Epithelial cell of proximal tubule (primary cell): ENCODE measurements at places on chromosomes 2 and 18.

DNA sequence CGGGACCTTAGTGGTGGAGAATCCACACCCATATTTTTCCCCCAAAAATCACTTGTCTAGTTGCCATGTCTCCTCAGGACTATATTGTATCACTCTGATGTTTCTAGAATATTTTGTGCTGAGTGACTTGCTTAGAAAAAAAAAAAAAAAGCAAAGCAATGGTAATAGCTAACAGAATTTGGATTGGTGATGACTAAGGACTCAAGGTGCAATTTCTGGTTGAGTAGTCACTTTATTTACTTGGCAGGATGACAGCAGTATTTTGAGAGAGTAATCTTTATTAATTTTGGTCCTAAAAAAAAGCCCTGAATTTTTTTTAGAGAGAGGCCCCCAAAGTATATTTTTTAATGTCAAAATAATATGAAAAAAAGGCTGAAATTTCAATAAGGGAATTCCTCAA, 32.8 kb upstream of the MYO3B start:
- DNase-seq = no peak

DNA sequence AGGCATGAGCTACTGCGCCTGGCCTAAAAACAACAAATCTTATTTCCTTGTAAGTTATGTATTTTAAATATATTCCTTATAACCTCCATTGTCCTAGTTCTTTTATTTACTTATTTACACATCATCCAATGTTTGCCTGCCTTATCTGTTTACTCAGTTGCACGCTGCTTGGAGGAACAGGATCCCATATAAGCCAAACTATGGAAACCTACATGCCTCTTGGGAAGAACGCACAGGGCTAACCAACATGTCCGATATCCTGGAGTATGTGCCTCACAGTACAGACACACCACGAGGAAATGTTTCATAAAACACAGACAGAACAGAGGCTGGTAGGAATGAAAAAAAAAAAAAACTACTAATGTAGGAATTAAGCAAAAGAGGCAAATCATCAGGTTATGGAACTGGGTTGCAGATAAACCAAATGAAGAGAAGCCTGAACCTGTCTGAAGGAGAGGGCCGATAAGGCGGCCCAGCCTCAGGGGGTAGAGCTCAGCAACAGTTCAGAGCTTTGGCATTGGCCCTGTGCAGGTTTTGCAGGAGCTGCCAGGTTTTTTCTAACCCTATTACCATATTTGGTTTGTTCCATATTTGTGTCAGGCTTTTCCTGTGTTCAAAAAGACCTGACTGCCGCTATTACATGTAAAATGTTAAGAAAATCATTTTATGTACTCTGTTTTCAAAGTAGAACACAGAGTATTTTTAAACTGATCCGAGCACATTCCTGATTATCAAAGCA, 19.9 kb upstream of the SP3 start:
- no peak for DNase-seq

DNA sequence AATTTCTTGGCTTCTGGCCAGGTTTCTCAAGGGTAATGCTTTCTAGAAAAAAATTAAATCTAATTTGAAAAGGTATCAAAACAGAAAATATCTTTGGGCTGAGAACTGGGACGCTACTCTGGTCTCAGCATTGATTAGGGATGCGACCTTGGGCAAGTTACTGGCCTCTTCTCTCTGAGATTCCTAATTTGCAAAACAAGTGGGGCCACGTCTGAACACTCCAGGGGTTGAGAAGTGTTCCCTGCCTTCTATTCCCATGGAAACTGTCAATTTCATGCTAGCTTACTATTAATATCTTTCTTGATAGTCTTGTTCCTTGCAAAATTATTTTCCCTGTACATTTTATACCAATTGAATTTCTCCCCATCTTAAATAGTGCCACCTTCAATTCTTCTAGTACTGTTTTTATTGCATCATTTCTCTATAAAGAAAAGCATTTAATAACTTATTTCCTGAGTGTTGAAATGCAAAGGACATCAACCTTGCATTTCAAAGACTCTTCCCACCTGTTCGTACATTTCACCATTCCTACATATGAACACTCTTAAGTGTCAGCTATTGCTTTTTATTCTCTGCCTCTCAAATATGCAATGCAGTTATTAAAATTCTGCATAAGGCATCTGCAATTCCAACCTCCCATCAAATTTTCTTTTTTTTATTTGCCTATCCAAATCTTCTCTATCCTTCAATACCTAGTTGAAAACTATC, 118.3 kb upstream of the DSEL start:
- no peak for DNase-seq

- no peak for DNase-seq
Observed at GRCh38 chr2:220949466-220949865, 622.6 kb downstream of the EPHA4 start.

DNA sequence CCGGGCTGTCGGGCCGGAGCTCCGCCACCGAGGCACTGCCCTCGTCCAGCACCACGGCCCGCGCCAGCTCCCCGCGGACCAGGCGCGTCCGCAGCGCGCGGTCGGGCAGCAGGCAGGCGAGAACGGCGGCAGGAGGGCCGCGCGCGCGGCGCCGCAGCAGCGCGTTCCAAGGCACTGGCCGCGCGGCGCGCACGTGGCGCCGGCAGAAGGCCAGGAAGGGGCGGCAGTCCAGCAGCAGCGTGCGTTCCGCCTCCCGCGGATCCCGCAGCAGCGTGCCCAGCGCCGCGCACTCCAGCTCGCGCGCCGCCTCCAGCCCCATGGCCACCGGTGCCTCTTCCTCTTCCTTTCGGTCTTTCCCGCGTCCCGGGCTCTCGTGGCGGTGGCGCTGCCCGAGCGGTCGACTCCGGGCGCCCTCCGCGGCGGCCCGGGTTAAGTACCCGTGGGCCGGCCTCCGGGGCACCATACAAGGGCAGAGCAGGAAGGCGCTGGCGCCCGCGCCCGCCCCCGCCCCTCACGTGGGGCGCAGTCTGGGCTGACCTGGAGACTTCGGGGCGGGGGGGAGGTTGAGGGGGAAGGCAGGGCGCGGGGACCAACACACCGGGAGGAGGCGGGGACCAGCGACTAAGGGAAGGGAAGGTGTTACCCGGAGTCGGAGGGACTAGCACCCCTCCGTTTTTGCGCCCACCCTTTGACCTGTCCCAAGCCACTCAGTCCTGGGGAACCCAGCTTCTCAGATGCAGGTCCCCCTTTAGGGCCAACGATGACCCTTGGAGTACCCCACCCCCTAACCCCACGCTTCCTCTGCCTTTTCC, at the start of gene DUSP2:
Gene DUSP2 (minus strand): TSS at position 405 of the 812 bp plus-strand sequence. CDS start 86 bp downstream, at position 319.
- DNase-seq = no peak

DNA sequence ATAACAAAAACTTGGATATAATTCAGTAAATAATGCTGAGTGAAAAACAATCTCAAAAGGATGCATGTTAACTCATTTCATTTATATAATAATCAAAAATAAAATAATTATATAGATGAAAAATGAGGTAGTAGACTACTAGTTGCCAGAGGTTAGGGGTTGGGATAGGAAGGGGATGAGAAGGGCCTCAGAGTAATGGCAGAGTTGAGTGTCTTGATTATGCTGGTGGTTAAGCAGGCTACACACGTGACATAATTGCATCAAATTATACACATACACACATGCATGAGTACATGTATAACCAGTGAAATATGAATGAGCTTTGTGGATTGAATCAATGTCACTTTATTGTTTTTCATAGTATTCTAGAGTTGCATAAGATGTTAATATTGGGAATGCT, 201.0 kb downstream of the RIT2 start:
- no peak for DNase-seq
